NCI-H510A (cell line): ENCODE measurements at places on chromosomes 3 and 15.

DNA sequence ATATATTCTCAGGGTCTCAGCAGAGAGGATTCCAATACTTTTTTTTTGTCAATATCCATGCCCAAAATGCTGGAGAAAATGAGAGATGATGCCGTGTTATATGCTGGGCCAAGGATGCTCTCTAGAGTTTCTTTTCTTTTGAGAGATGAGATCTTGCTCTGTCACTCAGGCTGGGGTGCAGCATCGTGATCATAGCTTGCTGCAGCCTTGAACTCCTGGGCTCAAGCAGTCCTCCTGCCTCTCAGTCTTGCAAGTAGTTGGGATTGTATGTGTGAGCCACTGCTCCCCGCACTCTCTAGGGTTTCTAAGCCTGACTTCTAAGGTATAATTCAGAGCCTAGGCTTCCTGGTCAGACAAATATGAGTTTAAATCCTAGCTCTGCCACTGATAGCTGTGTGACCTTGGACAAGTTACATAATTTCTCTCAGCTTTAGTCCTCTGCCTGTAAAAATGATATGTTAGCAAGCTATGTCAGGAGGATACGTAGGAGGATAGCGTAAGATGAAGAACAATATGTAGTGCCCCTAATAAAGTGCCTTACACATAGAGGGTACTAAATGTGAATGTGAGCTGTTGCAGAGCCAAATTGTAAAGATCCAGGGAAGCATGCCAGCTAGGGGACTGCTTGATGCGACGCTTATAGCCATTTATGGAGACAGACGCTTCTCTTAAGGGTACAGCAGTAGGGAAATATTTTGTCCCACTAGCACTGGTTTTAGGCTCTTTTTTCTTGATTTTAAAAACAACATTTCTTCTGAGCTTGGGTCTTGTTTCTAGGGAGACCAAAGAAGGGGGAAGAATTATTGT lies 7.4 kb downstream of the STARD9 start:
- no peak for DNase-seq

- DNase-seq, result no peak
Observed at GRCh38 chr3:20742903-20743552, 557.0 kb upstream of the SGO1 start.

DNA sequence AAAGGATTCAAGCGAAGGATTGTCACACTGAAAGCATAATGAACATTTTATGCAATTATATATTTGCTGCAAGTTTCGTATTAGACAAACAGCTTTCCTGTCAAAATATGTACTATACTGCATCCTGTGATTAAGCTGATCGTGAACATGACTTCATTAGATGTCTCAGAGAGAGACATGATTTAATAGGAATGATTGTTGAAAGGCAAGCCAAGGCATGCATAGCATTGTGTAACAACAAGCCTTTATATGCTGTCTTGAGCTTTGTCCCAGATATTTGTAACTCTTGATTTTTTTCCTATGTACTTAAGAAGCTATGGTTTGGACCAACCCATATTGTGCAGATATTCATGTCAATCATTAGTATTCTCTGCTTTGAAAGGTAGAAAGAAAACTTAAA lies 309.1 kb downstream of the KCNH8 start:
- no peak for DNase-seq

GRCh38 chr3:124336067-124336656 lies 344.2 kb upstream of the ROPN1 start:
- DNase-seq, result no peak

- no peak for DNase-seq
Observed at GRCh38 chr15:77251662-77252061, 168.2 kb downstream of the PEAK1 start.
